Lower lobe of right lung (tissue), 2 donors: ENCODE measurements at places on chromosomes 13 and 19. TPM values are rescaled to one million over a fixed set of nuclear protein-coding genes. Genes with fewer than 3 reads are reported as not detected.

The PVR gene
- total RNA-seq: 35.0 TPM

GRCh38 chr19:19276386-19276785 is 3.3 kb upstream of the TM6SF2 start:
- DNase-seq: no peak
- H3K36me3 ChIP-seq: peaks cover 59% of the 10 kb centered on the region
- H3K27ac ChIP-seq: no peak overlapping the region
- H3K27me3 ChIP-seq: peaks cover 9% of the 10 kb centered on the region
- peaks cover 7% of the 10 kb centered on the region for H3K4me1 ChIP-seq
- H3K4me3 ChIP-seq: no peak overlapping the region

DNA sequence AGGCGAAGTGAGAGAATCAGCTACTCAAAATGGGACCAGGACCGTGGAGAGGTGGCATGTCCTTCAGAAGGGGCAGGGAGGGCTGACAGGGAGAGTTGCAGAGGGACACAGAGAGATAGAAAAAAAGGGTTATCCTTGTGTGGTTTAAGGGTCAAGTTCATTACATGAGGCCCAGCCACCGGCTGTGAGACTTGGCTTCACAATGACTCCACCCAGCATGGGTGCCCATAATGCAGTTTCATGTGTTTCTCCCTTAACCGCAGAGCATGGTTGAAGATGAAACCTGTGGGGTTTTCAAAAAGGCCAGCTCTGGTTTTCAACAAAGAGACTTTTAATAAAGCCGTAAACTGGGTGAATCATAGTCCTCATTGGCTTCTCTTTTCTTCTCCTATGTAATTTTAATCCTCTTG is 164.6 kb downstream of the KLF5 start:
- no peaks in the 10 kb centered on the region for H3K27me3 ChIP-seq
- no peak overlapping the region for H3K4me3 ChIP-seq
- no peak for DNase-seq
- no peaks in the 10 kb centered on the region for H3K36me3 ChIP-seq

DNA sequence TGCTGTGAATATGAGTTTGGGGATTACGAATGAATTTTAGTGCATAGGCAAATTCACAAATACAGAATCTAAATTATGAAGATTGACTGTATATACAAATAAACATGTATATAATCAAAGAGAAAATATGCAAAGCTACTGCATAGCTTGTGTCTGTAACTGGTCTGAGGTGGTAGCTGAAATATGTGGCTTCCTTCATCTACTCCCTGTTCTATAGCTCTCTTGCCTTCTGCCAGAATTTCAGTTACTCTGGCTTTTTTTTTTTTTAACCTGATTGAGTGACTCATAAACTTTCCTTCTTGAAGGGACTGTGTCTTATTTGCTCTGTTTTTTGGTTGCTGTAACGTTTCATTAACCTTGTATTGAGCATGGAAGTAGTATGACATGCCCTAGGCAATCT is 26.6 kb downstream of the DNAJC3 start:
- no peaks in the 10 kb centered on the region for H3K27me3 ChIP-seq
- H3K4me1 ChIP-seq: peaks cover 31% of the 10 kb centered on the region
- H3K4me3 ChIP-seq: no peak overlapping the region
- no peak for DNase-seq
- H3K27ac ChIP-seq: no peak overlapping the region

The ZNF285 gene
- 1.1 TPM for total RNA-seq

GRCh38 chr19:49553451-49554271 is 25.9 kb downstream of the RCN3 start:
- no peaks in the 10 kb centered on the region for H3K27me3 ChIP-seq
- H3K4me3 ChIP-seq: no peak overlapping the region
- H3K4me1 ChIP-seq: peaks cover 29% of the 10 kb centered on the region
- DNase-seq: no peak
- H3K27ac ChIP-seq: no peak overlapping the region

GRCh38 chr19:35355791-35356460 is 2.3 kb upstream of the FFAR3 start:
- H3K36me3 ChIP-seq: no peaks in the 10 kb centered on the region
- H3K4me1 ChIP-seq: peaks cover 15% of the 10 kb centered on the region
- H3K27me3 ChIP-seq: peaks cover 11% of the 10 kb centered on the region
- H3K27ac ChIP-seq: no peak overlapping the region

- H3K27ac ChIP-seq: no peak overlapping the region
- peaks cover 3% of the 10 kb centered on the region for H3K4me1 ChIP-seq
- DNase-seq: no peak
- no peaks in the 10 kb centered on the region for H3K27me3 ChIP-seq
Measured at GRCh38 chr13:39197647-39198007, 159.4 kb downstream of the NHLRC3 start.

DNA sequence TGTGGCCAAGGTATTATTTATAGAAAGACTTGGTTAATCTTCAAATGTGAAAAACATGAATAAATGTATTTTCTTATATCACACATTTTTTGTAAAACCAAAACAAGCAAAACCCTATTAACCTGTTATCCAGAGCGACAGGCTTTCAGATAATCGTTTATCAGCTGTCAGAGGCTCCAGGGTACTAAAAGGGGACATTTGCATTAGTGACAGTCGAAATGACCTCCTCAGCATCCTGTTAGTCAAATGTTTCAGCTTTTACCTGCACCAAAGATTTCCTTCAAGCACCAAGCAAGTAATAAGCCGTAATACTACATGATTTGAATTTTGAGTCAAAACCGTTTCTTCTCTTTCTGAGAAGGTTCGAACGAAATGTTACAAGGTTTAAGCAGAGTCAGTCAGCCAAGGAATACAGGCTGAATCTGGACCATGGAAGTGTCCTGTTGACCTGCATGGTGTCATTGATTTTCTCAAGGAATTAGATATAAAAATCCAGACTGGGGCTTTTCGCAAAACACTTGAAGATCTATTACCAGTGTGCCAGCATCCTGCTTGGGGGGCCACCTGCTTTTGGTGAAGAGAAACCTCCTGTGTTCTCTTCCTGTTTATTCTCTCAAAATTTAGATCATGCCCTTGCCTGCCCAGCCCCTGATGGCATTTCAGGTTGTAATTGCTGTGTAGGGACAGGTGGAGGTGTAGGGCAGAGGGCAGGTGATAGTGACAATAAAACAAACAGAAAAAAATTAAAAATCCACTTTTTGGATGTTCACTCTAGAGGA is 11.3 kb upstream of the RFC3 start:
- H3K27me3 ChIP-seq: peaks cover 3% of the 10 kb centered on the region
- no peaks in the 10 kb centered on the region for H3K4me1 ChIP-seq
- H3K36me3 ChIP-seq: no peaks in the 10 kb centered on the region
- no peak for DNase-seq
- no peak overlapping the region for H3K4me3 ChIP-seq
- no peak overlapping the region for H3K27ac ChIP-seq

The SYNE4 gene
- total RNA-seq: 8.9 TPM

- no peak overlapping the region for H3K27ac ChIP-seq
- peaks cover 53% of the 10 kb centered on the region for H3K27me3 ChIP-seq
- H3K4me3 ChIP-seq: no peak overlapping the region
- H3K36me3 ChIP-seq: no peaks in the 10 kb centered on the region
- no peak for DNase-seq
- H3K4me1 ChIP-seq: no peaks in the 10 kb centered on the region
Measured at GRCh38 chr19:35862528-35862927, 5.8 kb downstream of the KIRREL2 start.

DNA sequence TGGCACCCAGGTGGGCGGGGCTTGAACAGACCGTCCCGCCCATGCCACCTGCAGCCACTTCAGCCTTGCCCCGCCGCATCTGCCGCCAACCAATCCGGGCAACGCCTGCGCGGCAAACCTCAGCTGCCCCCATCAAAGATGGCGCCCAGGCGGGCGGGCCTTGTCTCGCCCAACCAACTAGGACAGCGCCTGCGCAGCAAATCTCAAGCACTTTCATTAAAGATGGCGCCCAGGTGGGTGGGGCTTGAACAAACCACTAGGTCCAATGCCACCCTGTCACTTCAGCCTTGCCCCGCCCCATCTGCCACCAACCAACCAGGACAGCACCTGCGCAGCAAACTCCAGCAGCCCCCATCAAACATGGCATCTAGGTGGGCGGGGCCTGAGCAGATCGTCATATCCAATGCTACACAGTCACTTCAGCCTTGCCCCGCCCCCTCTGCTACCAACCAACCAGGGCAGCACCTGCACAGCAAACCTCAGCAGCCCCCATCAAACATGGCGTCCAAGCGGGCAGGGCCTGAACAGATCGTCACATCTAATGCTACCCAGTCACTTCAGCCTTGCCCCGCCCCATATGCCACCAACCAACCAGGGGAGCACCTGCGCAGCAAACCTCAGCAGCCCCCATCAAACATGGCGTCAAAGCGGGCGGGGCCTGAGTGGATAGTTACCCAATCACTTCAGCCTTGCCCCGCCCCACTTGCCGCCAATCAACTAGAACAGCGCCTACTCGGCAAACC is 1.4 kb downstream of the PEG3 start:
- H3K4me3 ChIP-seq: peak overlapping the region; percentile 44
- H3K4me1 ChIP-seq: no peaks in the 10 kb centered on the region
- peak; percentile 92 for DNase-seq
- H3K36me3 ChIP-seq: no peaks in the 10 kb centered on the region
- peaks cover 14% of the 10 kb centered on the region for H3K27me3 ChIP-seq

The CD33 gene
- total RNA-seq: 32.0 TPM

The ZNF30 gene
- total RNA-seq: 3.5 TPM

DNA sequence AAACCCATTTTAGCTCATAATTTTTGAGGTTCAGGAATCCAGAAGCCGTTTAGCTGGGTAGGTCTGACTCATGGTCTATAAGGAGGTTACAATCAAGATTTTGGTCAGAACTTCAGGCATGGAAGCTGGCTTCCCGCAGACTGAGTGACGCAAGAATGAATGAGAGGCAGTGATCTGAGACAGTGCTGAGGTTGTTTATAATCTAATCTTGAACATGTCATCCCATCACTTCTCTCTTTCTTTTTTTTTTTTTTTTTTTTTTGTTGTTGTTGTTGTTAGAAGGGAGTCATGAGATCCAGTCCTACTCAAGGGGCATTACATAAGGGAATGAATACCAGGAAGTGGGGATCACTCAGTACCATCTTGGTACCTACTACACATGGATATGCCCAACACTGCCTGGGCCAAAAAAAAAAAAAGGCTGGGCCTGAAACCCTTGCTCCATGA is 217.4 kb downstream of the DLEU7 start:
- no peaks in the 10 kb centered on the region for H3K36me3 ChIP-seq
- H3K27ac ChIP-seq: no peak overlapping the region
- H3K4me1 ChIP-seq: no peaks in the 10 kb centered on the region

The CBARP gene
- 0.41 TPM for total RNA-seq

DNA sequence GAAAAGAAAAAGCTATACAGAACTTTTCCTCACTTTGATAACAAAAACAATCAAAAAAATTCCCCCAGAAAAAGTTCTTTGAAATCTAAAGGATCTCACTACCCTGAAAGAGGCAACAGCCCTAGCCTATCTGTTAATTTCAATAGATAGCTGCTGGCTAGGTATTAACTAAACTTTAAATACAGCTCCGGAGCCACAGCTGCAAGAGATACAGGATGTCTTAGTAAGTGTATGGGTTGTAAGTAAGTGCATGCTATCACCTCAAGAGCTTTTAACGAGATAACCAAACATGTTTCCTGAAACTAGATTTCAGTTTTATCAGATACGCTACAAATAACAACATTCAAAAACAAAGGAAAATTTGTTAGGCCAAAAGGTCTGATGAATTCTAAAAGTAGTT is 148.4 kb downstream of the KLF12 start:
- H3K4me1 ChIP-seq: no peaks in the 10 kb centered on the region
- H3K27me3 ChIP-seq: no peaks in the 10 kb centered on the region
- DNase-seq: no peak
- no peak overlapping the region for H3K27ac ChIP-seq
- no peaks in the 10 kb centered on the region for H3K36me3 ChIP-seq

DNA sequence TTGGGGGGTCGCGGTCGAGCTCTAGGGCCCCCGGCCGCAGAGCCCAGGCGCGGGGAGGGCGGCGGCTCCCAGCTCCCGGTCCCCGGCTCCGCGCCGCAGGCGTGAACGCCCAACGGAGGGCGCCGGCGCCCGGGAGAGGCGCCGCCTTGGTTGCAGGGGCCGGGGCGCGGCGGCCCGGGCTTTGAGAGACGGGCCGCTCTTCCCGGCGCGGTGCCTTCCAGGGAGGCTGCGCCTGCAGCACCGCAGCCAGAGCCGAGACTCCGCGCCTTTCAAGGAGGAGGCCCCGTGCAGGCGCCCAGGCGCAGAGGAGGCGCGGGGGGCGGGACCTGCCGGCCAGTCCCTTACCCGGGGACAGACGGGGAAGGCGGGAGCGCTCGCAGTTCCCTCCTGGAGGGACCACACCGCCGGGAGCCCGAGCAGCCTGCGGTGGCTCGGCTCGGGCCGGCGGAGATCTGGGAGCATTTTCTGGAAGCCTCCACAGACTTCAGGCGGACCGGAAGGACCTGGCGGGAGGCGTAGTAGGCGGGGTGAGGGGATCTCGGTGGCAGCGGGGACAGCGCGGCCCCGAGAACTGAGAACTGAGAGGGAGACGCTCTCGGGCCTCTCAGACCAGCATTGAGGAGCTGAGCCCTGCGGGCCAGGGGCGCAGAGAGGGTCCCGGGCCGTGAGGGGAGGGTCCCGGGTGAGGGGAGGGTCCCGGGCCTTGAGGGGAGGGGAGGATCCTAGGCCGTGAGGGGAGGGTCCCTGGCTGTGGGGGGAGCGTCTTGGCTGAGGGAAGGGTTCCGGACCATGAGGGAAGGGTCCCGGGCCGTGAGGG is 25.5 kb upstream of the MCF2L start:
- H3K36me3 ChIP-seq: no peaks in the 10 kb centered on the region
- peaks cover 6% of the 10 kb centered on the region for H3K4me1 ChIP-seq
- DNase-seq: peak; percentile 74
- H3K27me3 ChIP-seq: peaks cover 4% of the 10 kb centered on the region
- H3K27ac ChIP-seq: peak overlapping the region; percentile 73

DNA sequence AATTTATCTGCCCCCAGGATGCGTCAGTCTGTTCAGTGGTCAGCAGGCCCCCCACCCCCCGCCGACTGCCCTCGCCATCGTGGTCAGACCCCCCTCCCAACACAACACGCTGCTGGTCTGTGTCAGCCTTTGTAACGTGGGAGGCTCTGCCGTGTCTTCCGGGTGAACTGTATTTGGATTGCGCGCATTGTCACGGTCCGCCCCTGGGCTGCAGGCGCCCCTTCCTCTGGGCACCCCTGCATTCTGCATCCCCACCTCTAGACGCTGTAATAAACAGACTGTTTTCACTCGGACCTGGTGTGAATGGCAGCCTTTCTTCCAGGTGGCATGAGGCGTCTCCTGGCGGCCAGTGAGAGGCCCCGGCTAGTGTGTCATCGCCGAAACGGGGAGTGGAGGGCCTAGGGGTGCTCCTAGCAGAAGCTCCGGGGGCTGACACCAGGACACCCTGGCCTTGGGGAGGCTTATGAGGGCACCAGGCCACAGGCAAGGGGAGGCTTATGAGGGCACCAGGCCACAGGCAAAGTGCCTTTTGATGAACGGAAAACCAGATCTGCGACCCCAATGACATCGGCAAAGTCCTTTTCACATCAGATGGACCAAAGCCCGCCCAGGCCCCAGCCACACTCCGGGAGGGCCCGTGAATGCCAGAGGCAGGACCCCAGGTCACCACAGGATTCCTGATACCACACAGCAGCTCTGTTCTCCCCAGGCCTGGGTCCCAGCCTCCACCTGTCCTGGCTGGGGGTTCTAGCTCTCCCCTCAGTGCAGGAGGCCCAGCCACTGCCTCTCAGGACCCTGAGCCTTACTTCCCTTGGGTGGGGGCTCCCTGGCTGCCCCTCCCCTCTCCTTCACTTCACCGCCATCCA is 3.6 kb downstream of the PLEKHJ1 start:
- DNase-seq: no peak
- peaks cover 62% of the 10 kb centered on the region for H3K36me3 ChIP-seq
- H3K4me3 ChIP-seq: no peak overlapping the region
- H3K27me3 ChIP-seq: no peaks in the 10 kb centered on the region
- H3K4me1 ChIP-seq: peaks cover 18% of the 10 kb centered on the region
- no peak overlapping the region for H3K27ac ChIP-seq

- no peak for DNase-seq
- H3K27ac ChIP-seq: no peak overlapping the region
- H3K36me3 ChIP-seq: no peaks in the 10 kb centered on the region
- no peak overlapping the region for H3K4me3 ChIP-seq
- peaks cover 3% of the 10 kb centered on the region for H3K27me3 ChIP-seq
Measured at GRCh38 chr13:28110414-28110813, 10.0 kb upstream of the FLT3 start.
